Activated T-cell treated with anti-CD3 and anti-CD28 coated beads for 48 hours (primary cell): ENCODE measurements at places on chromosomes 6 and 20.

DNA sequence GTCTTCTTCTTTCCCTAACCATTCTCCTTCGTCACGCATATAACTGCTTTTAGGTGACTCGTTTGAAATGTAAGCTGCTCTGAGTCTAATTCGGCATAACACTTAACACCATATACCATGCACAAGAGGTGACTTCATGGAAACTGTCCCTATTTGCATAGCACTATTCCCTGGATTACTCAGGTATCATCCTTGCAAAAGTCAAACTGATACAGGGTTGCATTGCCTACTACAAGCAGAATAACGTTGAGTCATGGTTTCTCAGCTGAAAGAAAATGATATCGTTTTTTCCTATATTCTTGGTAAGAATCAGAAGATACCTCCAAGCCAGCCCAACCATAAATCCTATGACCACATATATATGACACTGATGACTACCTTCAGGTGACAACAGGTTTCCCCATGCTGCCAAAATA is 227.5 kb downstream of the ATXN1 start:
- DNase-seq: no peak

GRCh38 chr6:143952947-143953701 is 54.9 kb downstream of the PLAGL1 start:
- no peak for DNase-seq

GRCh38 chr20:20594171-20594530 is 118.3 kb downstream of the RALGAPA2 start:
- no peak for DNase-seq

- DNase-seq: no peak
Measured at GRCh38 chr6:55069132-55069781, 105.1 kb upstream of the HCRTR2 start.

GRCh38 chr20:4508773-4509172 is 212.9 kb upstream of the PRND start:
- DNase-seq: no peak

DNA sequence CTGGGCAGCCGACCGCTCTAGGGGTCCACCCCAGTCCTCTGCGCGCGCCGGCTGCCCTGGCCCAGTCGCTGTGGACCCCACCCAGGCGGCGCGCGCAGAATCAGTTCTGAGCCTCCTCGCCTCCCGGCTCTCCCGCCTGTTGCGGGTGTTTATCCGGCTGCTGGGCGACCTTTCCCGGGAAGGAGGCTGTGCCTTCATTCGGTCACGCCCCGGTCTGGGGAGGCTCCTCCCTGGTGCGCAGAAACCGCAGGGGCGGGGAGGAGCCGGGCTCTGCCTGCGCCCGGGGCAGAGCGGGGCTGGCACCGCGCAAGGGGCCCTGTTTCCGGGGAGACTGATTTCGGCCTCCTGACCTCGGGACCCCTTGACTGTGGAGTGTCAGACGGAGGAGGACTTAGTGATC is 80.8 kb upstream of the EYS start:
- no peak for DNase-seq

GRCh38 chr6:84860509-84860908 is 96.1 kb upstream of the TBX18 start:
- DNase-seq: no peak

- no peak for DNase-seq
Measured at GRCh38 chr6:160102956-160103824, 18.4 kb upstream of the SLC22A1 start.

DNA sequence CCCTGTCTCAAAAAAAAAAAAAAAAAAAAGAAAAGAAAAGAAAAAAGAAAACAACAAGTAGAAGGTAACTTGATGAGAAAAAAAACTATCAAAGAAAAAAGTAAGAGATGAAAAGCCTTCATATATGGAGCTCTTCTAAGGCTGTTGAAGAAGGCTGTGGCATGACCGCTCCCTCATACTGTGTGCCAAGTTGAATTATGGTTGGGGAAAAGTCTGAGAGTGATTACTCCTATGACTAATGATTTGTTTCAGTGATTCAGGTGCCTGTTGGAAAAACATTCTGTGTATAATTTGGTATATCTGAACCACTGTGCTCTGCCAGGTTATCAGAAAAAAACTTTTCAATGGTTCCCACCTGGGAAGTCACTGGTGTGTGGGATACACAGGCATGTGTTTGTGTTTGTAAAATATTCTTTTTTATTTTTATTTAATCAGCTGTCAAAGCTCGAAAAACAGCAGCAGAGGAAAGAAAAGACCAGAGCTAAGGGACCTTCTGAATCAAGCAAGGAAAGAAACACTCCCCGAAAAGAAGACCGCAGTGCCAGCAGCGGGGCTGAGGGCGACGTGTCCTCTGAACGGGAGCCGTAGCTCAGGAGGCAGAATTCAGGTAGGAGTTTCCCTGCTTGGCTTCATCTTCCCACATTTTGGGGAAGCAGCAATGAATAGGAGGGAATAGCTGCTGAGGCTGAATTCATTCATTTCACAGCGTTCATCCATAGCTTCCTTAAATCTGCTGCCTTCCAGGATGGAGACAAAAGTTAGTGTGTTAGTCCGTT is 69.7 kb upstream of the SCP2D1 start:
- DNase-seq: no peak

GRCh38 chr20:6838181-6838826 is 70.8 kb downstream of the BMP2 start:
- DNase-seq: no peak

- DNase-seq: no peak
Measured at GRCh38 chr20:40016392-40016791, 672.6 kb downstream of the MAFB start.

DNA sequence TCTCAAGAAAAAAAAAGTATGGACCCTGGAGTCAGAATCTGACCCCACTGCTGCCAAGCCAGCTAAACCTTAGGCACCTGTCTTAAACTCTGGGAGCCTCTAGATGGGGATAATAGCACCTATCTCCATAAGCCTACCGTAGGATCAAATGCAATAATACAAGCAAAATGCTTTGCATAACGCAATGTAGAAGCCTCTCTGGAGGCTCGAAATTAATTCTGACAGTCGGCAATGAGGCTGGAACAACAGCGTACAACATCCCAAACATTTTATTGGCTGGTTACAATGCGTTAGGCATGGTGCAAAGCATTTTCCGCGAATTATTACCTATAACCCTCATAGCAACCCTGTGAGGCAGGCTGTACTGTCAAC is 521 bp downstream of the CDK5RAP1 start:
- DNase-seq: no peak

- DNase-seq: no peak
Measured at GRCh38 chr6:46414398-46414797, 76.9 kb downstream of the RCAN2 start.

- DNase-seq: no peak
Measured at GRCh38 chr6:89050155-89050554, 30.4 kb upstream of the PNRC1 start.

DNA sequence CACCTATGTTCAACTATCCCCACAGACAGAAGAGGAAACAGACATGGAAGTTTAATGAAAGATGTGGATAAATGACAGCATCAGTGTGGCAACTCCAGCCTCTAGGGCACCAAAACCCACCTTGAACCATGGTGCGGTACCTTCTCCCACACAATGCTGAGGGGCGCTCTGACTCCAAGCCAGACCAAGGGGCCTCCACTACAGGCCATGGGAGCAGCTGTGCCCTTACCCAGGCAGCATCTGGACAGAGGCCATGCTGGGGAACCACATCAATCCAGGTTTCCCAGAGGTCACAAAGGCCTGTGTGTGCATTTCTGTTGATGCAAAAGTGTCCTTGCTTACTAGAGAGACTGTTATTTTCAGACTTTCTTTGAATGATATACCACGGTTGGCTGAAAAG is 4.1 kb downstream of the PRR18 start:
- DNase-seq: no peak

GRCh38 chr6:21265034-21265729 is 328.4 kb upstream of the SOX4 start:
- DNase-seq: no peak

GRCh38 chr6:9621276-9621675 is 793.6 kb downstream of the TFAP2A start:
- DNase-seq: no peak

DNA sequence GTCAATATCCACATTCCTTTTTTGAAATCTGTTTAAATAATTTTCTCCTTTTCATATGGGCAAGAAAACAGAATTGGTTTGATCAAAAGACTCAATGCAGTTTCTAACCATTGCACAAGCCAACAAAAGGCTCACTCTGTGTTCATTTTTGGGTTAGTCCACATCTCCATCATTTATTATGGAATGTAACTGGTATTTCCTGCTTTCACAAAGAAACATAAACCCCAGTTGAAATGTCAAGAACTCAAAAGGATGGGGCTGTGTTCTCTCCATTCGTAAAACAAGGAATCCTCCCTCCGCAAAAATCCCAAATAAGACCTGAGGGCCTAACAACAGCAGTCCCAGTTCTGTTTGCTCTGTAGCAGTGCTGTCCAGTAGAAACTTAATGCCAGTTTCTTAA is 420.9 kb downstream of the GJA1 start:
- DNase-seq: no peak

- no peak for DNase-seq
Measured at GRCh38 chr6:144689503-144690040, 404.4 kb downstream of the UTRN start.

- no peak for DNase-seq
Measured at GRCh38 chr20:19269737-19270340, 57.4 kb downstream of the SLC24A3 start.

DNA sequence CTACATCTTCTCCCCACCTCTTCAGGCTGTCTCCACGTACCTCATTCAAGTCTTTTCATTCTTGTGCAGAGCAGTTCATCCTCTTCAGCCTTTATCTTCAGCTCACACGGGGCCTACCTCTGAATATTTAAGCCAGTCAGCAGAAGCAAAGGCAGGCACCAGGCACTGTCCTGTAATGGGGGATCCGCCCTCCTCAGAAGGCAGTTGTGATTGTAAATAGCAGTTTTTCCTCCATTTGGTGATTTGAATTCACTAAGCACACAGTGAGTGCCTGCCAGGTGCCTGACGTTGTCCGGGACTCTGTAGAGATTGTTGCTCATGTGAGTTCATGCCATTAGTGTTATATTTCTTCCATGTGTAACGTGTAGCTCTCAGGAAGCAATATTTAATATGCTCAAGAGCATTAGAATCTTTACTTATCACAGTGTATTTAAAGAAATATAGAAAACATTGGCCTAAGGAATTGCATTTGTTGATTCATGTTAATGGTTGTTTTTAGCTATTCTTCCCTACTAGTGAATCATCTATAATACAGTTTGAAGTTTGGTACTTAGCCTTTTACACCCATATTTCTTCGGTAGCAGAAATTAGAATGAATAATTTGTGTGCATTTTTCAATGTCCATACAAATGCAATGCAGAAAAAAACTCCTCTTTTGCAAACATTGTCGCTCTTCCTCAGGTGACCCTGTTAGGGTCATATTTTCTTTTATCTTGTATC is 17.9 kb downstream of the BPHL start:
- no peak for DNase-seq

- DNase-seq: no peak
Measured at GRCh38 chr6:167984144-167984719, 13.2 kb upstream of the KIF25 start.

DNA sequence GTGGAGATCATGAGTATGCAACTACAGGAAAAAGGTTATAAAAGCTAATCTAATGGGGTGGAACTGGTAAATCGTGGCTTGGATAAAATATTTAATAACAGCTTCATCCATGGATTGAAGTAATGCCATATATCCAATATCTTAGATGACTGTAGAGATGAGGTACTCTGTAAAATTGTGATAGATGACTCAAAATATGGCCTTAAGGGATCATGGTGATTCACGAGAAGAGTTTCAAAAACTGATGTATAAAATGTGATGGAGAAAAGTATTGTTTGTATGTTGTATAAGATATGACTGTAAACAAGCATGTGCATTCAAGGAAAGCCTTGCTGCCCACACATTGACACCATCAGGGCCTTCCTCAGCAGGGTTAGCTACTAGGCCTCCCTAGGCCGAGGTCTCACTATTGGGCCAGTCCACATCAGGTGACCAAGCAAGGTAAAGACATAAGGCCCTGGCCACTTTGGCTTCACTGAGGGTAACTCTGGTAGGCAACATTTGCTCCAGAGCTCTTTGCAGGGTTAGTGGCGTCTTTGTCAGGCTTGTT is 17.7 kb upstream of the CCN6 start:
- no peak for DNase-seq

DNA sequence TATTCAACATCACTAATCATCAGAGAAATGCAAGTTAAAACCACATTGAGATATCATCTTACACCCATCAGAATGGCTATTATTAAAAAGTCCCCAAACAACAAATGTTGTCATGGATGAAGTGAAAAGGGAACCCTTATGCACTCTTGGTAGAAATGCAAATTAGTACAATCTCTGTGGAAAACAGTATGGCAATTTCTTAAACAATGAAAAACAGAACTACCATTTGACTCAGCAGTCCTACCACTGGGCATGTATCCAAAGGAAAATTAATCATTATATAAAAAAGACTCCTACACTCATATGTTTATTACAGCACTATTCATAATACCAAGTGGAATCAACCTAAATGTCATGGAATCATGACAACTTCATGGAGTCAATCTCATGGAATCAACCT is 611.3 kb upstream of the GJE1 start:
- DNase-seq: no peak

- DNase-seq: no peak
Measured at GRCh38 chr20:59386809-59387208, 86.4 kb downstream of the EDN3 start.

- DNase-seq: no peak
Measured at GRCh38 chr6:92263864-92264263, 1155.5 kb downstream of the EPHA7 start.

GRCh38 chr6:45884336-45884735 is 131.3 kb downstream of the CLIC5 start:
- no peak for DNase-seq

- no peak for DNase-seq
Measured at GRCh38 chr6:49852975-49853374, 13.4 kb downstream of the CRISP1 start.

GRCh38 chr6:36593569-36594028 is 563 bp upstream of the SRSF3 start:
- peak; percentile 40 for DNase-seq
